ENCODE measurements at places on chromosomes 11 and 22. TPM values are rescaled to one million over a fixed set of nuclear protein-coding genes. Genes with fewer than 3 reads are reported as not detected.

DNA sequence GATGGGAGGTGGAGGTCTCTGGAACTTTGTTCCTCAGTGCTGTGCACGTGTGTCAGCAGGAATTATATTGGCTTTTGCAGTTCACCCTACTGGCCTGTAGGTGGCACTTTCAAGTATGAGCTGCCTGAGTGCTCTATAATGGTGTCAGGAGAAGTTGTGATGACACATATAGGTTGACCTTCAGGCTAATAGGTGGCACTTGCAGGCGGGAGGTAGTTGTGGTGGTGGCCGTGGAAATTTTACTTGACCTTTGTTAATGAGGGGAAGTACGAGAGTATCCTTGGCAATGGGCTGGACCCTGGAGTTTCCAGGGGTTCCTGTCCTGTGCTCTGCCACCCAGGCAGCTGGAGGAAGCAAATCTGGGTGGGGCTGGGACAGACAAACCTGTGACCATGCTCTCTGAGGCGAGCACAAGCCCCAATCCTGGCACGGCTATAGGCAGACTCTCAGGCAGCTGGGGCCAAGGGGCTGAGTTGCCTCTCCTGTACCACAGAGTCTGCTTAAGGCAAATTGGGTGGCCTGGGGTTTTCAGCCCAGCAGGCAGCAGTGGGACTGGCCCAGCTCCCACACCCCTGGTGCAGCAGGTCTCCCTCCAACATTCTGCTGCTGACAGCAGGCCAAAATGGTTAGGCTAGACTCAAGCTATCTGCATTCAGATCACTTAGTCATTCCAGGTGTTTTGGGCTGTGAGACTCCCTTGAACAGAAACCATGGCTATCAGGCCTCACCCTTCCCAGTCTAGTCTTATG is 147.5 kb upstream of the CTSC start:
- DNase-seq = peak; percentile 35

The OR51B5 gene
- not detected for total RNA-seq

The OR52I2 gene
- not detected for total RNA-seq

DNA sequence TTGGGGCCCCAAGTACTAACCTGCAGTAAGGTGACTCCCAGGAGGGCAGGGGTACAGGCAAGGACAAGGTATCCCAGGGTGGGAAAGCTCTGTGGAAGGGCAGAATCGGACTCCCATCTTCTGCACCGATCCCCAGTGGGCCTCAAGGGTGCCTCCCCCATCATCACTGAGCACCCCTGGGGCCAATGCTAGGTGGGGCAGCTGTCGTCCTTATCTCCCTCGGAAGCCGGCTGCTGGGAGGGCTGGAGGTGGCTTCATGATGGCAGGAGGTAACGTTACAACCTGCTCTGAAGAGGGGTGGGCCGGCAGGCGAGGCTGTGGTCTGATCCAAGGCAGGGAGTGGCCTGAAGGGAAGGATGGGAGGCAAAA is 87.6 kb upstream of the LINC01488 start:
- DNase-seq = no peak

- no peak for DNase-seq
Measured at GRCh38 chr11:5500393-5500801, 9.4 kb downstream of the UBQLN3 start.

DNA sequence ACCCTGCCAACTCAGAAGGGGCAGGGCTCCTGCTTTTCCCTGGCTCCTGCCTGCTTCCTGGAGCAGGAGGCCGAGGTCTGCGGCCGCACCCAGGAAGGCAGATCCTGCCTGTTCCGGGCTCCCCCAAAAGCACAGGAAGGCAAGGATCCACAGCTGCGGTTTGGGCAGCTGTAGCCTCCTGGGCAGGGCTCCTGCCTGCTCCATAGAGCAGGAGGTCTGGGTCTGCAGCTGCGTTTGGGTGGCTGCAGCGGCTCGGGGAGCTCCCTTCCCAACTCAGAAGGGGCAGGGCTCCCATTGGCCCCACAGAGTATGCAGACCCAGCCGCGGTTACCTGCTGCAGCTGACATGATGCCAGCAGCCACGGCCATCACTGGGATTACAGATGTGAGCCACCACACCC is 5.5 kb downstream of the UPK2 start:
- no peak for DNase-seq

GRCh38 chr11:4092026-4092425 is 2.6 kb upstream of the RRM1 start:
- no peak for DNase-seq

The PHOX2A gene
- not detected for total RNA-seq

All from Caki2 (cell line).